Mucosa of gallbladder (tissue), 1 donor: ENCODE measurements at places on chromosomes 4 and X. TPM values are rescaled to one million over a fixed set of nuclear protein-coding genes. Genes with fewer than 3 reads are reported as not detected.

The SMPX gene
- 1.5 TPM for total RNA-seq

- peak; percentile 63 for DNase-seq
Measured at GRCh38 chrX:106726485-106727437, at the start of gene RNF128. RNF128 (plus strand) TSS chrX:106726701; CDS start chrX:106726914, 213 bp downstream.

DNA sequence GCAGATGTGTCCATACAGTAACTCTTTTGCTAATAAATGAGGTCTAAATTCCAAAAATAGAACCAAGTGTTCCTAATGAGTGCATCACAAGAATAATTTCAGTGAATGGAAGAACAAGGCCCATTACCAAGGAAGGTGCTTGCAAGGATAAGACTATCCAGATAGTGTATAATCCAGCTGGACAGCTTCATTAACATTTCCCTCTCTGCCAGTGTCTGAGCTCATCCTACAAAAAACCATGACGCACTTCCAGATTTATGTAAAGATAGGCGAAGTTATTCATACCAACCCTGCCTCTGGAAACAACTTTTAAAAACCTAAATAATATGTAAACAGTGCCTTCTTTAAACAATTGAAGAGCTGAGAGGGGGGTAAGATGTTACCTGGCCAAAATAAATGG, 177.9 kb upstream of the STK26 start:
- no peak for DNase-seq

- peak; percentile 24 for DNase-seq
Measured at GRCh38 chrX:123779908-123780396, 47.1 kb upstream of the THOC2 start.

GRCh38 chrX:53654376-53654775, 32.1 kb downstream of the HUWE1 start:
- no peak for DNase-seq

DNA sequence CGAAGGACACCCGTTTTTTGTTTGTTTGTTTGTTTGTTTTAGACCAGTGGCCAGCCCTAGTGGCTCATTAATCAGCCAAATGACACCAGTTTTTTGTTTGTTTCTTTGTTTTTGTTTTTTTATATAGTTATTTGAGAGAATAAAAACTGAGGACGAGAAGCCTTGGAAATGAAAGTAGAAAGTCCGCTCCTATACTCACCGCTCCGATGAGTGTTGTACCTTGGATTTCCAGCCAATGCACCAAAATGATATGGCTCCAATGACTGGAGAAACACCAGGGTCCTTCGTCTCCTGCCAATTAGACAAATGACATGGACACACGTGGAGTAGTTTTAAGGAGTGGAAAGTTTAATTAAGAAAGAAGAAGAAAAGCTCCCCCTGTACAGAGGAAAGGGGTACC, 87.9 kb downstream of the ZXDA start:
- DNase-seq: no peak

- DNase-seq: peak; percentile 40
Measured at GRCh38 chr4:99763635-99764101, 53.0 kb upstream of the DAPP1 start.

- DNase-seq: no peak
Measured at GRCh38 chr4:66451741-66452140, 781.5 kb upstream of the EPHA5 start.

GRCh38 chr4:185470501-185471195, 885 bp downstream of the CCDC110 start:
- peak; percentile 58 for DNase-seq

The EMCN gene
- 13.9 TPM for total RNA-seq

GRCh38 chr4:107843391-107843790, 18.7 kb downstream of the SGMS2 start:
- no peak for DNase-seq

The FRMPD3 gene
- 0.17 TPM for total RNA-seq

The CAMK2D gene
- total RNA-seq: 61.0 TPM

DNA sequence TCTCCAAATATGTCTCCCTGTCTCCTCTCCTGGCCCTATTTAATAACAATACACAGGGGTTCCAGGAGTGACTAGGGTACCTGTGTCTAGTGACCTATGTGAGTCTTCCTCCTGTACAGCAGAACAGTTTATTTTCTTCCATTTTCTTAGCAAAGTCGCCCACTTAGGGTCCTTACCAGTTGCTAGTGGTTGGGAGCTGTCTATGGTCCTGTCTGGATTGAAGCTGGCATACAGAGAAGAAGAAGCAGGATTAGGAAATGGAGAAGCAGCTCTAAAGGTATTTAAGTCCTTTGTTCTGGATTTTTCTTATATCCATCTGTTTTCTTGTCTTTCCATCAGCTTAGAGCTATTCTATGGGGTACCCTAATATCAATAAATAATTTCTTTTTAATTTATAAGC, 587.1 kb upstream of the CPEB2 start:
- DNase-seq: no peak

GRCh38 chr4:70680934-70681333, 7.4 kb upstream of the UTP3 start:
- no peak for DNase-seq

DNA sequence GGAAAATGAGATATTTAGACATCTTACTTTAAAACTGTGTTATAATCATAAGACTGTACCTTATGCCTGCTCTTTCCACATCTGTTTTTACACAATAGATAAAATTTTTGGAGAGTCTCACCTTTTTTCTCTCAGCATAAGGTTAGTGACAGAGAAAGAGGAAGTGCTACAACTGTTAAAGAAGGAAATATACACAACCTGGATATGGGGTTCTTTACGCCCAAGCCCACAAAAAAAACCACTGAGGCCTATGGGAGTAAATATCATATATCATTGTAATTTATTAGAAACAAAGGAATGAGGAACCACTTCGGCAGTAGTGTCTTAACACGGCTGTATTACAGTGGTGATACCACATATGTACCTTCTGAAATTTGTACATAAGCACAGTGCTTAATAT, 265.9 kb upstream of the GK2 start:
- no peak for DNase-seq

DNA sequence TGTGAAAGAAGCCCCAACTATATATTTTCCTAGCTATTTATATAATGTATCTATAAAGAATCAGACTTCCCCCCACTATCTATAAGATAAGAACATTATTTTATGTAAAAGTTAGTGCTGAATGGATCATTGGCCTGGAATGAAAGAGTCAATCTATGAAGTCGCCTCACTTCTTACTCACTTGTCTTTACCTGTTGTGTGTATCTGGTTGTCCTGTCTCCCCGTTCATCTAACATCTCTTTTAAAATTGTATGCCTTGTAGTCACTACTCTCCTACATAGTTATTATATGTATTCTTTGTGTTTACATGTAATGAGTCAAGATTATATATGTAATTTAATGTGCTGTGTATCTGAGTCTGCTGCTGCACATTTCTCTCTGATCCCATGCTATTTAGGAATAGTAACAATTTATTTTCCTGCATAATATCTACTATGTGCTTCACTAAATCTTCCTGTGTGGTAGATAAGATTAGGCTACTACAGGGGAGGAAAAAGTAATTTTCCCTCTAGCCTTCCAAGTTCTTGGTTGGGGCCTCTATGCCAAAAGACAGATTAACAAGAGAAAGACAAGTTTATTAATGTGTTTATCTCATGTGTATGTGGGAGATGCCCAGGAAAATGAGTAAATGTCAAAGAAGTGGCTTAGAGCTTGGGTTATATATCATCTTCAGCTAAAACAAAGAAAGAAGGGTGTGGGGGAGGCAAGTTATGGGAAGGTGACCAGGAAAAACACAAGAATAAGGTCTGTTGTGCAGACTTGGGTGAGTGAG, 77.6 kb upstream of the FRMPD4 start:
- DNase-seq: no peak

- no peak for DNase-seq
Measured at GRCh38 chr4:14864365-14865030, 137.8 kb upstream of the CPEB2 start.

GRCh38 chr4:80225595-80225994, 28.3 kb downstream of the PRDM8 start:
- no peak for DNase-seq

DNA sequence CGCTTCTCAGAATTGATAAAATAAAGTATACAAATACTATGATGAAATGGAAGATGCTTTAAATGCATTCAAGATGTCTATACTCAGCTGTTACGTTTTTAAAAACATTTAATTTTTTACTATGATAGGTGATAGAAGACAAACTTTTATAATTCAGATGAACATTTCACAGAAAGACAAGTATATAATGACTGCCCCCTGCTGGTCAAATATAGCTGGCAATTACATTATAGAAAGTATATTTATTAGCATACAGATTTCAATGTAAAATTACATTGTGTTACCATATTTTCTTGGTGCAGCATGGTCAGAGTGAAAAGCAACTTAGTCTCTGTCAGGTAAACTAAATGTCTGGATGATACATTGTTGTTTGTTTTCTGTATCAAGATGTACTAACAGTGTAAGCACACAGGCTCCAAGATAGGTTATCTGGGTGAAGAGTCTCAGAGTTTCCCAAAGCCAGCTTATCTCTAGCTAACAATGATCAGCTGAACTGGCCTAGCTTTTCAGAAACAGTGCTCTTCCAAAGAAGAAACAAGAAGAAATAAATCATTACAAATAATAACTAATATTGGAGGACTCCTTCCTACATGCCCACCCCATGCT, 54.1 kb downstream of the SRPX start:
- DNase-seq: no peak

The PDHA2 gene
- total RNA-seq: not detected

DNA sequence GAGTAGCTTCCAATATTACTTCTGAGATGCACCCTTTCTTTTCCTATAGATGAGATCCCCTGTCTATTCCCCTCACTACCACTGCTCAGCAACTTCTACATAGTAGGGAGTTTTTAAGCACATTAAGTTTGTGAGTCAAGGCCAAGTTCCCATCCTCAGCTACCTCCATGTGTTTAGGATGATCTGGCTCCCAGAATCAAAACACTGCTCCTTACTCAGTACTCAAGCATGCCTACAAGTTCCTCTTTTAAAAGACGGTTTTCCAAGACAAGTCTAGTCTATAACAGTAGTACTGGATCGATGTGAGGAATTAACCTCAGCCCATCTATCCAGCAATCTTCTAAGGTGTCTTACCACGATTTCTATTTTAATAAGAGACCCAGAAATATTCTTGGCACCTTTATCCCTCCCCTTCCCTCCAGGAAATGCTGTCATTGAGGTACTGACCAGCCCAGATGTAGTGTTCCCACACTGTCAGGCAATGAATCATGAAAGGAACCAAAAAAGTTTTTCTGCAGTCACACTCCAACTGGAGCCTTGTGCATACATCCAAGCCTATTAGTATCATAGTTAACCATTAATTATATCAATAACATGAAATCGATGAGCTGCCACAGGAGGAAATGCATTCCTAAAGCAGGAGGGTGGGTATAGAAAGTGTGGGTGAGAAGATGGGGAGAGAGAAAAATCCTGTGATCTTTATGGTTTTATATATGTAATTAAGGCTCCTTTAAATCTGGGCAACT, 29.6 kb downstream of the AREG start:
- DNase-seq: peak; percentile 24

GRCh38 chrX:45454290-45454689, 253.6 kb upstream of the DIPK2B start:
- DNase-seq: no peak

DNA sequence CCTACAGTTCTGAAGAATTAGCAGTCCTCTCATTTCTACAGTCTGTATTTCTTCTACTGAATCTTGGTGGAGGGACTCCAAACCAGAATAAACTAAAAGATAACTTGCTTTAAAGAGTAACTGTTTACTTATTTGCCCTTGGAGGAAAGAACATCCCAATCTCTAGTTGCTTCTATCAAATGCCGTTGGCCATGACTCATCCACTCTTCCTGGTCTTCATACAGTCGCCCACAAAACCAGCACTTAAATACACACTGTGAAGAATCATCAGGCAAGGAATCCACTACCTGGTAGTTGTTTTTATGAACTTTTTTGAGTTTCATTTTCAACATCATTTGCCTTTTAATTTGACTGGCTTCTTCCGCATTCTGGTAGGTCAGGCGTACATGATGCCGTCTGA, 14.2 kb downstream of the ZNF518B start:
- no peak for DNase-seq

GRCh38 chr4:87943660-87944149, 31.8 kb upstream of the SPP1 start:
- no peak for DNase-seq

The ARHGEF9 gene
- 28.0 TPM for total RNA-seq

DNA sequence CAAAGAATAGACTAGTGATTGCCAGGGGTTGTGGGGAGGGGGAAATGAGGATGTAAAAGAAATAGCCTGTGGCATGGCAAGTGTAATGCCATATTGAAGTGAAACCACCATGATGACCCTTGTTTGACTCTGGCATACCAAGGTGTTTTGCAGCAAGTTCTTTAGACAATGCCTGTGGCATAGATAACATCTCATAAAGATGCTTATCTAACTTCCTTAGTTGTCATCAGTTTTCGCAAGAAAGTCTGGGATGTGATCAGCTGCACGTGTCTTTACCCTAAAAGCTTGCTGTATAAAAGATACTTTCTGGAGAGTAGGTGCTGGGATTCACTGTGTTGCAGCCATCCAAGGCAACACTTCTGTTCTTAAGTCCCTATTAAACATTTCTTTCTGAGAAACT, 176.1 kb upstream of the MAGEB16 start:
- no peak for DNase-seq

- no peak for DNase-seq
Measured at GRCh38 chr4:26108054-26108453, 194.0 kb downstream of the SMIM20 start.

GRCh38 chr4:53461244-53461643, 83.8 kb downstream of the FIP1L1 start:
- DNase-seq: no peak

GRCh38 chr4:138736362-138736761, 279.2 kb upstream of the NOCT start:
- no peak for DNase-seq

The ARHGAP4 gene
- 53.8 TPM for total RNA-seq

DNA sequence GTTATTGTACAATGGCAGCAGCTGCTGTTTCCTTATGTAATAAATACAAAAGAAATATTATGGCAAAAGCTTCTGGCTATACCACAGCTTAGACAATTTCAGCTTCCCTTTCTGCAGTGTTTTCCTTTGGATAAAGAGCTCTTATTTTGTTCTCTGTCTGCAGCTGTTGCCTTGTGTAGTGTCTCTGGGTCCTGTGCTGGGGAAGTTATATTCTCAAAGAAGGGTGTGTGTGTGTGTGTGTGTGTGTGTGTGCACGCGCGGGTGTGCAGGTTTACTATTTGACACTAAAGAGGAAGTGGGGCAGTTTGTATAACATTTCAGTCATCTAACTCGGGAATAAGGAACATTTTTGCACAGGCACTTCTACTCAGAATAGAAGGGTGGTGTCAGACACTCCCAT, 83.6 kb downstream of the REPS2 start:
- no peak for DNase-seq
